ENCODE measurements at places on chromosomes 12 and 14.

DNA sequence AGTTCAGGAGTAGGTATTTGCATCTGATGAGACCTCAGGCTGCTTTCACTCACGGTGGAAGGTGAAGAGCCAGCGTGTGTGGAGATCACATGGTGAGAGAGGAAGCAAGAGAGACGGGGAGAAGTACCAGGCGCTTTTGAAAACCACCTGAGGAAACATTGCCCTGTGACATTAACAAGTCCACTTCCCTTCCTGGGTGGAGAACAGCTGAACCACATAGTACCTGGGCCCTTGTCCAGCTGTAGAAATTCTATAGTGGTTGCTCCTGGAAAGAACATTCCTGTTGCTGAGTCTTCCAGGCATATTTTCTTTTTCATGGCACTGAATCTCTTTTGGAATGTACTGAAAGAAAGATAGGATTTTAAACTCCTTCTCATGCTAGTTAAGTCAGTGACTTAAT, 87.3 kb upstream of the RIN3 start:
- no peak for DNase-seq

- no peak for DNase-seq
Measured at GRCh38 chr14:51431033-51431709, 191.1 kb downstream of the TMX1 start.

DNA sequence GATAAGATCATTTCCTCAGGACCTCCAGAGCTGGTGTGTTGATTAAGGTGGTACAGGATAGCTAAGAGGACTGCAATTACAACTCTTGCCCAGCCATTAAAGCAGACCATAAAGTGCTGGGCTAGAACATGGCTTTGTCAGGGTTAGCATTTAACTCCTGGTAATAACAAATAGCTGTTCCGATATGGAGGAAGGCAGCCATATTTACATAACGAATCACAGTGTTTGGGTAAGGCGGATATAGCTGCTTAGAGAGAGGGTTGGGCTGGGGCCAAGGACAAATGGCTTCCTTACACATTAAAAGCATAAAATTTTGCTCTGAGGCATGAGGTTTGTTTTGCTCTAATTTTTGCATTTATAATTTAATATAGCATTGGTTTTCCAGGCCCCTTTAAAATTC, 297.7 kb upstream of the DDHD1 start:
- no peak for DNase-seq

DNA sequence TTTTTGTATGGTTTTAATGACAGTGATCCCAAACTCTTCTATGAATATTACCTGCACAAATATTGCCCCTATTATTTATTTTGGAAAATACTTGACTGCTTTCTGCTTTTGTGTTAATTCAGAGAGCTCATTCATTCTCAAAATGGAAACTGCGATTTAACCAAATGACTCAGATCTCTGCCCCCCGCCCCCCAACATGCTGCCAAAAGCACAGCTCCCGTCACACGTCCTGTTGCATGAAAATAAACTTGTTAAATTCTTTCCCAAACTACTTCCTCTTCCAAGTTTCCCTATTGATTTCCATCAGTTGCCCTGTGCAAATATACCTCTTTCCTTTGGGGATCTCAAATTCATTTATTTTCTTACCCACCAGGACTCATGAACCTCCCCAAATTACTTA, 18.0 kb upstream of the NRDE2 start:
- no peak for DNase-seq

DNA sequence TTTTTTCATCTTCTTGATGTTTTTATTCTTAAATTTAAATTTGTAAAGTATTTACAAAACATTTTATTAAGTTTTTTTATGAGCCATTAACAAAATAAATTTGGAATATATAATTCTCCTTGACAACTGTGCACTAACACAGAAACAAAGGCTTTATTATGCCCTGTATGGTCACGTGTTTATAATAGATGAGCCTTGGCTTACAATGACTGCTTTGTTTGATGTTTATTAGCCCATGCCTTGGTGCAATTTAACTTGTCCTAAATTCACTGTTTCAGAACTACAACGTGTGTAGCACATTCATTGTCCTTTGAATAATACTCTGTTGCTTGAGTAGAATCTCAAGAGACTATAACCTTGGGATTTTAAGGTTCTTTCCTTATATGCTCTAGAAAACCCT, 59.8 kb downstream of the CNTN1 start:
- no peak for DNase-seq

GRCh38 chr14:45868377-45868776, 615.4 kb upstream of the MIS18BP1 start:
- DNase-seq, result no peak

DNA sequence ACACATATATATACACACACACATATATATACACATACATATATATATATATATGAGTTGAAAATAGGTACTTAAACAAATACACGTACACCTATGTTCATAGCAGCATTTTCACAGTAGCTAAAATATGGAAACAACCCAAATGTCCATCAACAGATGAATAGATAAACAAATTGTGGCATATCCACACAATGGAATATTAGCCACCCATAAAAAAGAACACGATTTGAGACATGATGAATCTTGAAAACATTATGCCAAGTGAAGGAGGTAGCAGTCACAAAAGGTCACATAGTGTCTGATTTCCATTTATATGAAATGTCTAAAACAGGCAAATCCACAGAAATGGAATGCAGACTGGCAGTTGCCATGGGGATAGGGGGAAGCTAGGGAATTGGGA, 276.3 kb downstream of the KSR2 start:
- no peak for DNase-seq

DNA sequence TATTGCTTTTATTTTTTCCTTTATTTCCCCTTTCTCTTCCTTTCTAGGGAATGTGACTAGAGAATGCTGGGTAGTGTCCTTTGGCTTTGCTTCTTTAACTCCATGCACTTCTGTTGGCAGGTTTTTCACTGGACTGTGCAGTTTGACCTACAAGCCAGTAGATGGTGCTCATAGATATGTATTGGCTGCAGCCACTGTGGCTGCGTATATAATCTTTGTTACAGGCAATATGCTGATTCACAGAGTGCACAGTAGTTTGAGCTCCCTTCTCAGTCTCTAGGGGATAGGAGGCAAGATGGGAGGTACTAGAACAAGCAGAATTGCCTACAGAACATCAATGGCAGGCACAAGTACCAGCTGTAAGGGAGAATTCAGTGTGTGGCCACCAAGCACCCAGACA, 503.5 kb downstream of the LRFN5 start:
- no peak for DNase-seq

GRCh38 chr12:118553856-118554504, 177.6 kb downstream of the SUDS3 start:
- DNase-seq, result no peak

- DNase-seq, result no peak
Measured at GRCh38 chr12:20585913-20586312, 109.2 kb upstream of the SLCO1C1 start.

DNA sequence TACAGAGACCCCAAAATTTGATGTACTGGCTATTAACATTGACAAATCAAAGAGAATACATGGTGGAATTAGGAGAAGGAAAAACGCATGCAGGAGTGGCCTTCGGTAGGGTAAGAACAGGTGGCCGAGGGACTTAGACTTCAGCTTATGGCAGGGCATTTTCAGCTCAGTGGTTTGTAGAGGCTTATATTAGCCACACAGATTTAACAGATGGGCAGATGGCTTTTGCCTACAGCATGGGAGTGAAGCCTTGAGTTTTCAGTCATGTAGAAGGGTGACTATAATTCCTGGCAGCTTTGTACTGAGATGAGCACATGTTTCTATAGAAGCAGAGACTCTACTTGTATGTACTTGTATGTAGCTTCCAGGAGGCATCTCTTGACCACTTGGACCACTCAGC, 40.9 kb upstream of the PLEKHA5 start:
- DNase-seq, result no peak

All from NCI-H774 (cell line).